Cerebellar nuclear complex (tissue), 1 donor: ENCODE measurements at places on chromosomes 6 and 20.
A peak's percentile ranks its signal among the peaks of the same experiment; 100 is the strongest.

GRCh38 chr6:11917951-11918738, 94.0 kb upstream of the HIVEP1 start:
- DNase-seq, result no peak

GRCh38 chr20:59571551-59572314, 32.6 kb upstream of the PHACTR3 start:
- DNase-seq, result no peak

- no peak for DNase-seq
Observed at GRCh38 chr6:41074692-41075436, 2.1 kb downstream of the NFYA start.

GRCh38 chr6:117906958-117907600, at the start of gene SLC35F1:
SLC35F1 (plus strand) TSS chr6:117907264.
- no peak for DNase-seq

DNA sequence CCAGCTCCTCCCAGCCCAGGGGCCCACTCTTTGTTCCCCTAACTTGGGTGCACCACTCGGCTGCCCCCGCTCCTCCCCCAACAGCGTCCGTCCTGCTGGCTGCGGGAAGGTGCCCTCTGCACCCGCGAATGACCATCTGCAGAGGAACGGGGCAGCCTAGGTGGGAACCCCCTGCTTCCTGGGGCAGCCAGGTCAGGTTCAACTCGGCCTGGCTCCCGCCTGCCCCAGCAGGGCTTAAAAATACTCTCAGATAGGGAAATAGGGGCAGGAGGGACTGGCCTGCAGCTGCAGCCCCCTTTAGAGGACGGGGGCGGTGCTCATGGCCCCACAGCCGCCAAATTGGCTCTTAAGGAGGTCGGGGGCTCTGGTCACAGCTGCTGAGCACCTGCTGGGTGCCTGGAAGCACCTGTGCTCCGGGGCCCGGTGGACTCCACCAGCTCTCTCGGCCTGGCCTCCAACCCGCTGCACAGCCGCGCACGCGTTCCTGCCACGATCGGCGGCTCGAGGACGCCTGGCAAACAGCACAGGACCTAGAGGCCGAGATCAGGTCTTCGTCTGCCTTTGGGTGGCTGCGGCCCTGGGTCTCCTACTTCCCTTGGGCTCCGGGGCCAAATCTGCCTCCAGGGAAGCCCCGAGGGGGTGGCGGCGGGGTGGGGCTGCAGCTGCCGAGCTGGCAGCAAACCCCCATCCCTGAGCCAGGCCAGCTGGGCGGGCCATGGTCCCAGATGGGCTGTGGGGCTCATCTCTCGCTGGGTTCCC, 700 bp upstream of the LAMA5 start:
- no peak for DNase-seq

GRCh38 chr6:157561414-157561790, 180.4 kb downstream of the ZDHHC14 start:
- DNase-seq, result no peak

DNA sequence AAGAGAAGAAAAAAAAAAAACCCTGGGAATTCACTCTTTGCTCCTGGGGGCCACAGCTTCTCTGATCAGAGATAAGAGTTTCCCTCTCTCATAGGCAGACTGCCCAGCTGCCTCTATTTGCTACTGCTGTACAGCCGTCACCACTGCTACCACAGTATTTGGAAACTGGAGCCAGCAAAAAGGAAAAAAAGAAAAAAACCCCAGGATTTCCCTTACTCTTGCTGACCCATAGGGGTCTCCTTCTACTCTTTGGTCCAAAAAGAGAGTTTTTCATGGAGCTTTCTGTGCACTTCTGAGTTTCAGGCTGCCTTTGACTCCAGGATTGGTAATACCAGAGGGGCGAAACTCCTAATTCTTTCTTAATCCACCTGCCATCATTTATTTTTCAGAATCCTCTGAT, 89.7 kb downstream of the MDGA1 start:
- no peak for DNase-seq

GRCh38 chr6:43774776-43775534, 4.9 kb downstream of the VEGFA start:
- DNase-seq, result peak; percentile 12

- no peak for DNase-seq
Observed at GRCh38 chr20:45445805-45446562, 23.6 kb upstream of the WFDC2 start.

- DNase-seq, result no peak
Observed at GRCh38 chr6:104003803-104004516, 855.8 kb downstream of the HACE1 start.

DNA sequence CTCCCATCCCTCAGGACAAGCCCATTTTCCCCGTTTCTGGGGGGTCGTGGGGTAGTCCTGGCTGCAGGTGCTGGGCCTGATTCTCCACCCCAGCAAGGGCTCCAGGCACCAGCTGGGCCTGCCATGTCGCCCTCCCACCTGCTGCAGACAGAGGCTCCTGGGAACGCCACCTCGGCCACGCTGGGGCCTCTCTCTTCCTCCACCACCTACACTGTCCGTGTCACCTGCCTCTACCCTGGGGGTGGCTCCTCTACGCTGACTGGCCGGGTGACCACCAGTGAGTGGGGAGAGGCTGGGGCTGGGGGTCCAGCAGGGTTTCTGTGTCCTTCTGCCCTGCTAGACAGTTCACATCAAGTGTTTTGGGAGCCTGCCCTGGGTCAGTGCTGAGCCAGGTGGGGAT, 19.3 kb downstream of the COL20A1 start:
- DNase-seq, result no peak

GRCh38 chr6:37262446-37263026, 4.6 kb upstream of the TMEM217 start:
- DNase-seq, result no peak

DNA sequence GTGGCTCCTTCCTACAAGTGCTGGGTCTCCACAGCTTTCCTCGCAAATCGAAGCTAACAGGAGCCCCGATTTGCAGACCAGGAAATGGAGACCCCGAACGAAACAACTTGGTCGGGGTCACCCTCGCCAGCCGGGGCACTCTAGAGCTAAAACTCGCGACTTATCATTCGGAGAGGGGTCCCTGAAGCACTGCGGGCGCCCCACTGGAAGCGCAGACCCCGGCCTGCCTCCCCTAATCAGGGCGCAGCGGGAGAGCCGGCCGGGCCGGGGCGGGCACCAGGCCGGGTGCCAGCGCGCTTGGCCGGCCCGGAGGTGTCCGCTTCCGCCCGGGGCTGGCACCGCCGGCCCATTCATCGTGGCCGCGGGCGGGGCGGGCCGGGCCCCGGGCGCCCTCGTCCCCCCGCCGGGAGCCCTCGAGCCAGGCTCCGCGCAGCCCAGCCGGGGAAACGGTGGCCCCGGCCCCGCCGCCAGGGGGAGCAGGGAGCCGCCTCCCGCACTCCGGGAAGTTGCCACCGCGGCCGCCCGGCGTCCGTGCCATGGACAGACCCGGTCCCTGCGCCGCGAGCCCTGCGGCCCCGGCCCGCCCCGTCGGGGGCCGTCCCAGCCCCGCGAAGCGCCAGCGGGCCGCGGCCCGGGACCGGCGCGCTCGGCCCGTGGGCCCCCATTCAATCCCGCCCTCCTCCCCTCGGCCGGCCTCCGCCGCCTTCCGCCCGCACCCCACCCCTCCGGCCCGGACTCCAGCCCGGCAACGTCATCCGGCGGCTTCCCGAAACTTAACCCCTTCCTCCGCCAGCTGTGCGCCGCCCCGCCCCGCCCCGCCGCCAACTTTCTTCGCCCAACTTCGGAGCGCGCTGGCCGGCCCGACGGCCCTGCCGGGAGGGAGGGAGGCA, 961 bp downstream of the RRBP1 start:
- no peak for DNase-seq

- no peak for DNase-seq
Observed at GRCh38 chr6:10733151-10733715, 10.4 kb downstream of the TMEM14C start.

DNA sequence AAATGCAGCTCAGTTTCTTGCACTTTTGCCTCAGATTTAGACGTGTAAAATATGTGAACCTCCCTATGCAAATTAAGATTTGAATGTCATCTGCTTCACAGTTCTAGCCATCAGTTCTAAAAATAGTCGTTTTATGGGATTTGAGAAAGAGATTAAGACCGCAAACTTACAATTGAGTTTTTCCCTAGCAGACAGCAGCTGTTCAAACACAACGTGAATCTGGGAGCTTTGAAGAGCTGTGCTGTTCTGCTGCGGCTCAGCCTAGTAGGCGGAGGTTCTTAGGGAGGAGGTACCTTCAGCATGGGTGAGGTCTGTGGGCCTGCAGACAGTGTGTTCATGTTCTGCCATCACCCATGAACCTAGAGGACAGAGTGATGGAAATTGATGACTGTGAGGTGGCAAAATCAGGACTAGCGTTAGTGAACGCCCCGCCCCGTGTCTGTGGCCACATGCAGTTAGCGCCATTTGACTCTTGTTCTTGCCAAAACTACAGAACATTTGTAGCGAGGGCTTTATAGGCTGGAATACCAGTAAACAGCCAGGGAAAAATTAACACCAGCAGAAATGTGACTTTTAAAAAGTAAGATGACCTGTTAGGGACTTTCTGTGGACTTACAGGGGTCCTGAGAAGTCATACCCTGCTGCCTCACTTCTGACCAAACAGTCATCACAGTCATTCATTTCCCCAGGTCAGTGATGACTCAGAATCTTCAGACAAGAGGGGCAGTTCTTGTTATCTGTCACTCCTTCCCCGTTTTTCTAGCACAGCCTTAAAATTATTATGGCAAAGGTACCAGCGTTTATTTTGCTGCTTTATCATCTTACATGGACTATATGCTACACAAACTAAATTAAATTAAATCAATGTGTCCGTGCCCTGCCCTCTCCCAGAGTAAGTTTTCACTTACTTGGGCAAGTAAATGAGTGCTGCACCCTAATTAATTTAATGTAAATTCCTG, 84.3 kb upstream of the TMEM181 start:
- DNase-seq, result no peak
